ENCODE measurements at places on chromosomes 12 and 14.

GRCh38 chr12:64665514-64665913 is 55.2 kb downstream of the RASSF3 start:
- DNase-seq = no peak

DNA sequence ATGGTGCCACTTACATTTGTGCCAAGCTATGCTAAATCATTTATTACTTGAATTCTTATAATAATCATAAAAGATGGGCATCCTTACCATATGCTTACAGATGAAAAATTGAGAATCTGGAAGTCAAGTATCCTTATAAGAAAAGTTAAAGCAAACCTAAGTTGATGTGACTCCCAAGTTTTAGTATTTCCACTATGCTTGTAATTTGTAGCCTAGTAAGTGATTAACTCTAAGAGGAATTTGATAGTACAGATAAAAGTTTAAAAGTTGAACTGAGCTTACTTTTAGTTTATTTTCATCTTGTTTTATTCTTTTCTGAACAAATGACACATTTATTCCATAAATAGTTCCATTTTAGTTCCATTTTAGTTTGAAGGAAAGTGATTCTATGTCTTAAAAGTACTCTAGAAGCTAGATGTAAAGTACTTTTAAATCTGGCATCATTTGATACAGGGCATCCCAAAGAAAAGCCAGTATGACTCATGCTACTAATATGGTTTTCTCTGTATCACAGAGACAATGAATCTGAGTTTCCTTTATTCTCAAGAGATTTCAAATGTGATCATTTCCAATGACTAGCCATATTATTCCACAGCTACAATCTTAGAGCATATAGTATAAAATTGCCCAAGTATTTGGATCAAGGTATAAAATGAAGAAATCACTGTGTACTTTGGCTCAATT is 596.0 kb downstream of the SLC16A7 start:
- DNase-seq = no peak

GRCh38 chr14:71665157-71665556 is 267.1 kb upstream of the RGS6 start:
- DNase-seq = no peak

- no peak for DNase-seq
Measured at GRCh38 chr12:57609101-57609780, 2.0 kb upstream of the ARHGEF25 start.

DNA sequence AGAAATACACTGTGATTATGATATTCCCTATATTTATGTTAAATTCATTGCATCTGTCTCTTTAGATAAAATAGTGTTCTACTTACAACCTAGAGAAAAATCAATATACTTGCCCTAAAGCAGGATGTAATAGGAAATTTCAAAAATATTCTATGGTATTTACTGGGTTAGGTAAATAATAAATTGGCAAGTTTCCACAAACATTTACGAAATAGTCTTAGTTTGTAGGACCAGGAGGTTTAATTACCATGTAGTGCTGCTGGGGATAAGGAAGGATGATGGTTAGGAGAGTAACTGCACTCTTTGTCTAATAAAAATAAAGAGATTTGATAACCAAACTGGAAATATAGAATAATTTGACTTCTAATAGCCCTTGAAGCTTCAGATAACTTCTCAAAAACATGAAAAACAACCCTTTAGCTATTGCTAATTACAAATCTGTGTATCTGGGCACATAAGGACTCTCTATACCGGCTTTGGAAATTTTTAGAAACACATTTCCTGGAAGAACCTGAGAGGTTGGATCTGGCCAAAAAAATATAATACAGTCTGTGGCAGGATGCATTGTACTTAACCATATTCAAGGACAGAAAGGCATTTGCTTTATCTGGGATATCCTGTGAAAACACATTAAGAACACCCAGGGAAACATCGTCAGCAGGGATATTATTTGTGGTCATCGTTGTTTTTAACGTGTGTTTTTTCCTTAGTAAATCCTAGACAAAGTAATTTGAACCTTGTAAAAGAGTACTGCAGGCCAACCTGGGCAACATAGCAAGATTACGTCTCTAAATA is 36.7 kb upstream of the TMCC3 start:
- DNase-seq = no peak

GRCh38 chr14:22570132-22570949 is 18.7 kb downstream of the DAD1 start:
- DNase-seq = peak; percentile 73

GRCh38 chr12:33581613-33582122 is 142.0 kb upstream of the SYT10 start:
- no peak for DNase-seq

- no peak for DNase-seq
Measured at GRCh38 chr12:59620326-59620725, 24.5 kb downstream of the SLC16A7 start.

DNA sequence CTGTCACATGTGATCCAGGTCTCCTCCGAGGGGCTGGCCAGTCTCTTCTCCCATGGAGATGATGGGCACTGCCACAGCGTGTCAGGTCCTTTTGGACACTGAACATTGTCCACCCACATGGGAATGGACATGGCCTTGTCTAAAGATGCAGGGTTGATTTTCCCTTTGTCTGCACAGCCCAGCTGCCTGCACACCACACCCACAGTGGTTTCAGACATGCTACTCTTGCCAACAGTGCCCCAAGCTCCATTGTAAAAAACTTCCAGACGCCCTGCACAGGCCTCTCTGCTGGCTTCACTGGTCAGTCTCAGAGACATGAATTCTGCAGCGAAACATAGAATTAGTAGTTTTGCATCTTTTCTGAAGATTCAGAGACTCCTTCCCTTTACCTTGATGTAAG is 18.5 kb downstream of the CD163 start:
- no peak for DNase-seq

GRCh38 chr14:89613260-89614008 is 196.4 kb upstream of the FOXN3 start:
- DNase-seq = no peak

GRCh38 chr12:124867401-124867930 is 3.8 kb upstream of the SCARB1 start:
- no peak for DNase-seq

- DNase-seq = no peak
Measured at GRCh38 chr14:101193106-101193844, 289.8 kb upstream of the RTL1 start.

DNA sequence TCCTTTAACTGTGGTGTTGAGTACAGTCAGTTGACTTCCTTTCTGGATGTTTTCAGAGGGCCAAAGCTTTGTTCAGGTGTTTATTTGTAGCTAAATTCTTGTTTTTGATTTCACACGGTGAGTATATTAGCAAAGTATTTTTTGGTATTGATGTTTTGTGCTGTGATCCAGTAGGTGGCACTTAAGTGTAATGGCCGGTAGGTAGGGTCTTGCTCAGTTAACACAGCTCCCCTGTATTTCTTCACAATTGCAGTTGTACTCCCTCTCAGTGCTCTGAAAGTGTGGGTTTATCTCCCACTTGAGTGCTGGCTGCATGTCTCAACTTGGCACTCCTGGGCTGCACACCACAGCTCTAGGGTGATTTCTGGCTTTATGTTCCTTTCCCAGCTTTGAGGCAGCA is 339.5 kb downstream of the AEBP2 start:
- DNase-seq = no peak

DNA sequence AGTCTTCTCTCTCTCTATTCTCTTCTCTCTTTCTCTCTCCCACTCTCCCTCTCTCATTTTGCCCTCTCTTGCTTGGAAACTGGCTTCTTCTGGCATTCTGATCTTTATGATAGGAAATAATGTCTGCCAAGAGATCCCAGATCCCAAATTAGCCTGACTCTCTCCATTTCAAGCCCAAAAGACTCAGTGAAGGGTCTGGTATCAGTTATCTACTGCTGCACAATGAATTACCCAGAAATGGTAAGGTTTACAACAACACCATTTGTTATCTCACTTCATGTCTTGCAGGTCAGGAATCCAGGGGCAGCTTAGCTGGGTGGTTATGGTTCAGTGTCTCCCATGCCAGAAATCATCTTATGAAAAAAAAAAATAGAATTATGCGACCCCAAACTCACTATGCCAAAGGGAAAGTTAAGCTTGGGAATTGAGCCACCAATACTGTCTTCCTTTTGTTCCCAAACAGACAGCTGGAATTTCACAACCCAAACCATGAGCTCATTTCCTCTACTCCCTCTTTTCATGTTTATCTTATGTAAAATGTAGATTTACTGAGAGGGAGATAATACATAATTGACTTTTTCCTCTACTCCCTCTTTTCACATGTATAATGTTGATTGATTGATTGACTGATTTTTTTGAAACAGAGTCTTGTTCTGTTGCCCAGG is 67.8 kb upstream of the FICD start:
- DNase-seq = no peak

DNA sequence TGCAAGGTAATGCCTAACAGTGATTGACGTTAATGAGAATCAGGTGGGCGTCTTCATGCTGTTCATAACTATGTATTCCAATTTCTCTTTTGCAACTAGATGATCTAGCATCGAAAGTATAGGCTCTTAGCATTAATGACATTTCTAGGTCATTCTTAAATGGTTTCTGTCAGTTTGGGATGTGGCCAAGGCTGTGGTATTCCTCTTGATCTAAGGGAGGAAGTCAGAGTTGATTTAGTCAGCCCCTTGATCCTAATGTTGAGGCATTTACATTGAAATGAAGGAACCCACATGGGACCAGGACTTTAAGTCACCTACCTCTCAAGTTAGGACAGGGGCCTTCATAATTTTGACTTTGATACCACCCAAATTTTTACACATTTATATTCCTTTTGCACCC is 448.1 kb downstream of the NPAS3 start:
- peak; percentile 21 for DNase-seq

- DNase-seq = no peak
Measured at GRCh38 chr12:104708891-104709290, 249.2 kb downstream of the SLC41A2 start.

GRCh38 chr12:32240831-32241230 is 134.2 kb downstream of the BICD1 start:
- DNase-seq = no peak

DNA sequence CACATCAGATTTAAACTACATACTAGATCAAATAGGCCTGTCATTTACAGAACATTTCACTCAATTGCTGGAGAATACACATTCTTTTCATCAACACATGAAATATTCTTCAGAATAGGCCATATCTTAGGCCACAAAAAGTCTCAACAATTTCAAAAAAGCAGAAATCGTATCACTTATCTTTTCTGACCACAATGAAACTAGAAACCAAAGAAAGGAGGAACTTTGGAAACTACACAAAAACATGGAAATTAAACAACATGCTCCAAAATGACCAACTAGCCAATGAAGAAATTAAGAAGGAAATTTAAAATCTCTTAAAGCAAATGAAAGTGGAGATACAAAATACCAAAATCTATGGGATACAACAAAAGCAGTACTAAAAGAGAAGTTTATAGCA is 35.1 kb downstream of the PARP11 start:
- DNase-seq = no peak

DNA sequence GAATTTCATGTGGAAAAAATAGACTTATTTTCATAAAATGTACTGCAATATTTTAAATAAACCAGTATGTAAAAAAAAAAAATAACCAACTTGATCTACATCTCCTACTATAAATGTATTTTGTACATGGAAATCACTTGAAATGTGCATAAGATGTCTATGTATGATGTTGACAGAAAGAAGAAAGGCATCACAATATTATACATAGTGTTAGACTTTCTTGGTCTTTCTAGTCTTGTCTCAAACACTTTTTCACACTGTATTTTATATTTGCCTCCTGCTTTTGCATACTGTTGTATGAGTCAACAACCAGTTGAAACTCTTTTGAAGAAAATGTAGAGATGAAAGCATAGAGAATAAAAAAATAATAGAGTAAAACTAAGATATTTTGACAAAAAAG is 352.4 kb upstream of the MGAT4C start:
- no peak for DNase-seq

GRCh38 chr12:68780731-68781130 is 27.2 kb upstream of the MDM2 start:
- no peak for DNase-seq

DNA sequence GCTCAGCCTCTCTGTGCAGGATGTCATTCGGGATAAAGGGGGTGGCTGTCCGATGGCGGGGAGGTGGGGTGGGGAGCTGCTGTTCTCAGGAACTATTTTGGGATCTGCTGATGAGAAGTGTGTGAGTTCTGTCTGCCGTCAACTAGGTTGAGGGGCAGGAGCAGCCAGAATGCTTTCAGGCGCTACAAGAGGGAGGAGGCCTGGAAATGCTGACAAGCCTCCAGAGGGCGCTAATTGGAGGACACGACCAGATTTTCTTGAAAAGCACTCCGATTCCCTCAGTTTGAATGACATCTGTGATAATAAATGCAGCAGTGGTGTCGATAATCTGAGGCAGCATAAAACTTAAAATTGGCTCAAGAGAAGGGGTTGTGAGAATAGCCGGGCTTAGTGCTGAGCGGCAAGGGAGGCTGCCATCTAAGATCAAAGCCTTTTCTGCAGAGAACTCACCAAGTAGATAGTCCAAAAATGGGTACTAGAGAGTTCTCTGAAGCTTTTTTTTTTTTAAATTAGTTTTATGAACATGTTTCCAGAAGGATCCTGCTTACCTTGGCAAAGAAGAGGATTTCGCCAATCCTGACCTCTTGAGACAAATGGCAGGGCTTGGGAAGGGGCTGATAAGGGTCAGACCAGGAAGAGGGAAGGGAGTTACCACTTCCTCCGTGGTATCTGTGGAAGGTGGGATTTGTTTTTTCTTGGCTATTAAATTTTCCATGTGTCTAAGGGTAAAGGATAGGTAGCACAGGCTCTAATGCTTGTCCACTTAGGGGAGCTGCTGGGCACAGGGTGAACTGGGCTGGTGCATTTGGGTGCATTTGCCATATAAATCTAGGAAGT is 94.4 kb downstream of the CRACR2A start:
- DNase-seq = no peak

- no peak for DNase-seq
Measured at GRCh38 chr14:24613241-24613640, 3.8 kb upstream of the GZMH start.

GRCh38 chr12:3897371-3897971 is 24.3 kb upstream of the PARP11 start:
- no peak for DNase-seq

DNA sequence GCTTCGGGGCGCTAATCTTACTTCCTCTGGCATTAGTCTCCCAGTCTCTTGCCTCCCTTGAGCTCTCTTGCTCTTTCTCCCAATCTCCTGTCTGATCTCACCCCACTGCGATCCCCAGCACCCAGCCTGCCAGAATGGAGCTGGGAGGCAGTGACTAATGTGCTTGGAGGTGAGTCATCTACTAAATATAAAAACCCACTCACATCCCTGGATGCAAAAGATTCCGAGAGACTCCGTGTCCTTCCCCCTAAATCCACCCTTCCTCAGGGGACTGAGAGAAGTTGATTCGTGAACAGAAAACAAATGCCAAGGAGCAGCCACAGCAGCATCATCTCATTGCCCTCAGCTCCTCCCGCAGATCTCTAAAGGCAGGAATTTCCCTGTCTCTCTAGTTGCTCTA is 45.7 kb upstream of the KCNA5 start:
- peak; percentile 85 for DNase-seq

Data from head of caudate nucleus (tissue), 42 donors.